ENCODE measurements at places on chromosomes 5 and 9.

GRCh38 chr9:83511051-83511450 lies 27.1 kb downstream of the FRMD3 start:
- no peak for DNase-seq

GRCh38 chr9:24090566-24090965 lies 264.5 kb upstream of the ELAVL2 start:
- DNase-seq: no peak

- no peak for DNase-seq
Observed at GRCh38 chr5:158884827-158885518, 214.7 kb downstream of the EBF1 start.

GRCh38 chr5:134383980-134384697 lies 12.8 kb downstream of the UBE2B start:
- DNase-seq: no peak

- DNase-seq: no peak
Observed at GRCh38 chr5:85077581-85077980, 692.9 kb upstream of the EDIL3 start.

DNA sequence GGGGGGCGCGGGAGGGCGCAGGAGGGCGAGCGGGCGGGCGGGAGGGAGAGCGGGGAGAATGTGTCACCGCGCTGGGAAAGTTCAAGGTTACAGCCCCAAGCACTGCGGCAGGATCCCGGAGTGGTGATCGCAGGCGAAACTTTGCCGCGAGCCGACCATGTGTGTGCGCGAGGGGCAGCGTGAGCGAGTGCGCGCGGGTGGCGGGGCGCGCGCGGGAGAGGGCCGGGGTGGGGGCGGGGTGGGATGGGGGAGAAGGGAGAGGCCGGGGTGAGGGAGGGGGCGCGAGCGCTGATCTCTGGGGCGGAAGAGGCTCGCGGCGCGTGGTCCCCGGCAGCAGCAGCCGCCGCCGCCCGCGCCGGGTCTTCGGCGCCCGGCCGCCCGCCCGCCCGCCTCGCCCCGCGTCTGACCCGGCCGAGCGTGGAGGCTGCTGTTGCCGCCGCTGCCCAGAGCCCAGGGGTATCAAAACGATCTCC lies at the start of gene NFIB:
Gene NFIB, minus strand, starts transcription at position 191 of the 473 bp plus-strand sequence. CDS start 630 bp downstream, outside the sequence.
- DNase-seq: no peak

DNA sequence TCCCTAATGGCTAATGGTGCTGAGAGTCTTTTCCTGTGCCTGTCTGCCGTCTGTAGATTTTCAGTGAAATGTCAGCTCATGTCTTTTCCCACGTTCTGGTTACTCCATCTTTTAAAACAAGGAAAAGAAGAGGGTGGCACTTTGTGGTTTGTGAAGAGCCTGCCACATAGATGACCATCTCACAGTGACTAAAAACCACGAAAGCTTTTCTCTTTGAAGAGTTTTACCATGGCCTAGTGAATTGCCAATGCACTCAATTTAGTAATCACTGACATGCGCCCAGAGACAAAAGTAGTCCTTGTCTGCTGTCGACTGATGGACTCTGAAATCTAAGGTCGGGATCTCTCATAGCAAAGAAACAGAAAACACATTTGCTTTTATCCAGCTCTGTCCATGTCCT lies 50.4 kb downstream of the SPATA31C2 start:
- no peak for DNase-seq

- DNase-seq: no peak
Observed at GRCh38 chr5:146313027-146313426, 25.6 kb upstream of the POU4F3 start.

DNA sequence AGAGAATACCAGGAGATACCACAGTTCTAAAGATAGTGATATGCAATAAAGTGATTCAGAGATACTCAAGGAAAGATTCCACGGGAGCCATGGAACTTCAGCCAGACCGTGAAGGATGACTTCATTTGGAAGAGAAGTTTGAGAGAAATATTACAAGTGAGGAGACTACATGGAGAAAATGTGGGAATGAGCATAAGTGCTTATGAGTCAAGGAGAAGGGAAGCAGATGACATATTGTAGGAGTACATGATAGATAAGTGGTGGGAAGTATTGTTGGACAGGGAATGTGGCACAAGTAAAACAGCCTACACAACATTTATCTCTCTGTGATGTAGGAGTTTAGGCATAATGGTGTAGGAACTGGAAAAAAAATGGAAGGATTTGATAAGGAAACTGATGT lies 122.1 kb upstream of the FBXL17 start:
- no peak for DNase-seq

DNA sequence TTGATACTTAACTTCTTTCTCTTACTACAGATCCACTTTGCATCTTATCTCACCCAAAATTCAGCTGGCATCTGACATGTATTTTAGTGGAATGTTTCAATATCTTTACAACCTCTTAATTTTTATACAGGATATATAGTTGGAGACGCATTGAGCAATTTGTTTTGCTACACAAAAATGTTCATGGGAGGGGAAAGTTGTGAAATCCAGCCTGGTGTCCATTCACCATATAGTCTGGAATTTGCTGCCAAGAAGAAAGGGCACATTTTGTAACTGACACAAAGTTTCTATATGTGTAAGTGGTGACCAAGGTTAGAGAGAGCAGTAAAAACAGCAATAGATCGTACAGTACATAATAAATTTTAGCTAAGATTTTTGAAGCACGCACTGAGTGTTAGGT lies 14.0 kb upstream of the CHD1 start:
- DNase-seq: no peak

DNA sequence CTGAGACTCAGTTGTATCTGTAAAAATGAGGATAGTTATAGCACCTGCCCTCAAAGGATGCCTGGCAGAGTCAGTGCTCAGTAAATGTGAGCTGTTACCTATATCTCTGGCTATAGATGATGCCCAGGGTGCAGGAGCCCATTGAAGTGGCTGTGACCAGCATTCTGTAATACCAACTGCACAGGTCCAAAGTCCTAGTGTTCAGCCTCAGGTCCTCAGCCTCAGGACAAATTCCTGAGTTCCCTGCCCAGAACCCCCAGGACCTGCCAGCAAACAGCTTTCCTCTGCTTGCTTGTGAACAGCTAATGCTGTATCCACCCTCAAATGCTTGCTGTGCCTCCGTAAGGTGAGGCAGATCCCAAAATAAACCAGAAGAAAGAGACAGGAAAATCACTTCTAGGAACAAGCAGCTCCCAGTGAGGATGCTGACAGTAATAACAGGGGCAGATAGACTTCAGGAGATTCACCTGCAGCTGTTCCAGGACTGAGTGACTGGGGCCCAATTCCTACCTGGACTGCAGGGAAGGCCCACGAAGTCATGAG lies 80.8 kb downstream of the SIL1 start:
- DNase-seq: no peak
